CD8-positive, alpha-beta memory T cell (primary cell): ENCODE measurements at places on chromosomes 3 and 15.

DNA sequence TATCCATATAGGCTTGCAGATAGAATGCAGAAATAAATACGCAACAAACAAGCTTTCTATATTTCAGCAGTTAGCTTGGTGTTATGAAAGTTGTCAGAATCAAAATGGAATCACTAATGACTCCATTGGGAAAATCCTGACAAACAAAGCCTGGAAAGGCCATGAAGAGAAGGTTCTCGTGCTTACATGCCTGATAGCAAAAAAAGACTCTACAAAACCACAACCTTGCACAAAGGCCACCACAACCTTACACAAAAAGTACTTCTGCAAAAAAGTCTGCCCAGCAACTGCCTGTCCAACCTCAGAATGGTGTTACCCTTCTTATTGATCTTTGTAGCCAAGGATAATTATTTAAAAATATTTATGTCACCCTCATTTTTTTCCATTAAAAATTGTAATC is 14.4 kb upstream of the PLSCR1 start:
- no peak for DNase-seq

- DNase-seq: no peak
Measured at GRCh38 chr15:90799639-90800170, 68.7 kb upstream of the FURIN start.

DNA sequence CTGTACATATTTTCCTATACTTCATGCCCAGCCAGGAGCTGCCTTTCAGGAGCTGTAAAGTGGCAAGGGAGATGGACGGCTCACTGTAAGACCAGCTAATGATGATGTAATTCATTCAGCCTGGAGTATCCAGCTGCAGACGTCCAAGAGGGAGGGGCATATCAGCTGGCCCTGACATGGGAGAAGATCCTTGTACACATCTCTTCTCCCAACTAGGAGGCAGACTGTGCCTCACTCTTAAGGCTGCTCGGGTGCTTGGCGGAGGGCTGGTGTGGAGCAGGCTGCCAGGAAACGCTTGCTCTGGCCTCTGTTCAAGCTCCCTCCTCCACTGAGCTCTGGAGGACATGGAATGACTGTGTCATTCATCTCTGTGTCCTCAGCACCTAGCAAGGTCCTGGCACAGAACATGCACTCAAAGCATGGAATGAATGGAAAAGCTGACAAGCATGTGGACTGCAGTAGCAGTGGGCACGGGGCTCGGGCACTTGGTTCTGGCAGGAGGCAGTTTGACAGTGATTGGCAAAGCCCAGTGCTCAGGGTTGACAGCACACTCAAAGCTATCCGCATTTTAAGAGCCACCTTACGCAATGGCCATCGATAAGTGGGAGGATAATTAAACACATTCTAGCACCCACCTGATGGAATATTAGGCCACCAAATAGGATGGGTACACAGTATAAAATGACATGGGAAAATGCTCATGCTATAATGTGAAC is 72.4 kb downstream of the TBC1D2B start:
- no peak for DNase-seq

- no peak for DNase-seq
Measured at GRCh38 chr3:140500473-140500872, 177.4 kb upstream of the TRIM42 start.

- DNase-seq: no peak
Measured at GRCh38 chr3:128763967-128764366, 38.0 kb downstream of the RAB7A start.

GRCh38 chr15:68360721-68361120 is 71.2 kb downstream of the ITGA11 start:
- DNase-seq: no peak

DNA sequence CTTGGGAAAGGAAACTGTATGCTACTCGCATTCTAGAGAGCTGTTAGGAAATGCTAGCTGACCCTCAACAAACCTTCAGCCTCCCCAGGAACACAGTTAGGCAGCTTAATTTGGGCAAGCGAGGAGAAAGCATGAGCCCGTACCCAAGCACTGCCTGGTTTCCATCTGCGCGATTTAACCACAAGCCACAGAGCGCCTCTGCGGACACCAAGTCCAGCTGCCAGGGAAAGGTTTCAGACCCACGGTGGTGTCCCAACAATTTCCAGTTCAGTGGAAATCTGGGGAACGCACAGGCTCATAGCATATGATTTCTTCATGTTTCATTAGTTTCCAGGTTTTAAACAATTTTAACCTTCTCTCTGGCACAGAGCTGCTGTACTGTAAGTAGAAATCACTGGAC is 617.6 kb downstream of the FHIT start:
- DNase-seq: no peak

DNA sequence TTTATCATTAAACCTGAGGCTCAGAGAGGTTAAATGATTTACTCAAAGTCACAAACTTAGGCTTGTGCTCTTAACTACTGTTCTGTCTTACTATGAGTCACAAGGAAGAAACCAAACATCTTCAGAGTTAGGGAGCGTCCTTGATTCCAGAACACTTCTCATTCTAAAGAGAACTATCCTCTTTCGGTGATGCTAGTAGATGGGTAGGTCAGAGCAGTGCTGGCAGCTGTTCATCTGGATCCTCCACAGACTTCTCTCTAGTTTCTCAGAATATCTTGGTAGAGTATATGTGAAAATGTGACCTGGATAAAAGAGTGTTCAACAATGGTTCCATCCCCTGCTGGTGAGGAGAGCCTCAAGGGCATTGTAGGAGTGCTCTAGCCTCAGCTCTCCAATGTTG is 3.3 kb downstream of the ARL6IP5 start:
- no peak for DNase-seq

DNA sequence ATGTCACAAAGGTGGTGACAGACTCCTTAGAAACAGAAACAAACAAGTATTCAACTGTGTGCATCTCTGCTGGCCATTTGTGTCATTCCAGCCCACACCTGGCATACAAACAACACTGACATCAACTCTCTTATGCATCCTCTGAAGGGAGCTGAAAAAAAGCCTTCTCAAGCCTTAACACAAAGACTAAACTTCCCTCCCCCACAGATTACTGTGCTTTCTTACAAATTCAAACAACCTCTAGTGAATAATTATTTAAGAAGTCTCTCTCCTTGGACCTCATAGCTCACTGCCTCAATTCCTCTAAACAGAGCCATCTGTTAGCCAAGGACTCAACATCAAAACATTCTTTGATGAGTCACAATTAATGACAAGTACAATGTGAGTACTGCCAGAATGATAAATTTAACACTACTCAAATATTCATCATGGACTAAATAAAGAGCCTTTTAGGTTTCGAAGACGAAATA is 132.1 kb downstream of the WDR76 start:
- no peak for DNase-seq

GRCh38 chr3:45145681-45146614 is at the start of gene CDCP1:
CDCP1 (minus strand) TSS chr3:45146378; CDS start chr3:45146287, 91 bp downstream.
- DNase-seq: no peak

- DNase-seq: no peak
Measured at GRCh38 chr3:52289338-52289746, 1.7 kb downstream of the GLYCTK start.

DNA sequence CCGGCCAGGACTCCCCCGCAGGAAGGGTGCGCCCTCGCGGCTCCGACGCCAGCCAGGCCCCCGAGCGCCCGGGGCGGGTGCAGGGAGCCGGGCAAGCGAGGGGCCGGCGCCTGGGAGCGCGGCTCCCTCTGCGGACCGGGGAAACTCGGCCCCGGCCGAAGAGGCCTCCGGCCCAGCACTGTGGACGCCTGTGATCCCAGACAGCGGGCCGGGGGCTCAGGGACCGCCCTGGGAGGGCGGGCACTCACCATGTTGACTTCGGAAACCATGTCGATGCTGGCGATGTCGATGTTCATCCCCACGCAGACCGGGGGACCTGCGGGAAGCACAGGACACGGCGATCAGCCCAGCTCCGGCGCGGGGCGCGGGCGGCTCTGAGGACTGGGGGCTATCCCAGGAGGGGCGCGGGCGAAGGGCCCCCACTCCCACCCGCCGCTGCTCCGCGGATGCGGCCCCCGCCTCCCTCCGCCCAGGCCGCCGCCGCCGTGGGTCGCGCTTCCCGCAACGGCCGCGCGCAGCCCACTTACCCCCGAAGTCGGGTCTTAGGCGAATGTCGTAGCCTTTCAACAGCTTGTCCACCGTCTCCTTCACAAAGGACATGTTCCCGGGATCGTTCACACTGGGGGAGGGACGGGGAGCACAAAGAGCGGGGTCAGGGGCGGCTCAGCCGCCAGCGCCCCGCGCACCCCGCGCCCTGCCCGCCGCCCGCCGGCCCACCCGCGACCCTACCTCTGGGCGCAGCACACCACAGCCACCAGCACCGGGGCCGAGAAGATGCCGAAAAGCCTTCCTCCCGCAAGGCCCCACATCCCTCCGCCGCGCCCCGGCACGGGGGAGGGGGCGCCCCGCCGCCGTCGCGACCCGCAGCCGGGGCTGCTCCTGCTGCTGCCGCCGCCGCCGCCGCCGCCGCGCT is at the start of gene GABRB3:
Gene GABRB3, minus strand, starts transcription at position 913 of the 913 bp plus-strand sequence.
- DNase-seq: no peak

GRCh38 chr15:53197426-53197839 is 407.3 kb upstream of the ONECUT1 start:
- no peak for DNase-seq

DNA sequence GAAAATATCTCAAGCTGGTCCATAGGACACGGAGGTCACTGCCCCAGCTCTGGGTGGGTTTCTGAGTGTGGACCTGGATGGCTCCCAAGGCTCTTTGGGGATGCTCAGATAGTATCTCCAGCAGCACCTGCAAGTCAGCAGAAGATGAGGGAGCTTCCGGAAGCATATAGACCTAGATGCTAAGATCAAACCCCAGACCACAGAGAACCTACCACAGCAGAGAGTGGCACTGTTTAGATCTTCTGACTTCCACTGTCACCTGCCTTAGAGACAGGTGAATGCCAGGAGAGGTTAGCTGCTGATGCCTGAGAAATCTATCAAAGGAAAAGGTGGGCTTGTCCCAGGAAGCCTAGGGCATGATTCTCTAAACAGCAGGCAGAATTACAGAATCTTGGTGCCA is 105.7 kb upstream of the TRPM1 start:
- no peak for DNase-seq

DNA sequence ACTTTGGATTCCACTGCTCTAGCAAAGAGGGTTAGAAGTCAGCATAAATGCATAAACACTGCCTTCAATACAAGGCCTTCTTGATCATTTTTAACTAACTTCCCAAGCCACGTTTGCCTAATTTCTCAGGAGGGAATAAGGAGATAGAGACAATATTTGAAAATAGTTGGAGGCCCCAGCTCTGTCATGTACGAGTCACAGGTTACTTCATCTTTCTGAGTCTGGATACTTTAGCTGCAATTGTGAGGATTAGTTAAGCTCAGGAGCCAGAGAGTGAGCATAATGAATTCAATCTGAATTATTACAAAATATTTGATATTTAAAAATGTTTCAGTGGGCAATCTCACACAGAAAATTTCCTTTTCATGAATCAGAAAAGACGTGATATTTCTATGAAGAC is 298.9 kb downstream of the SHOX2 start:
- DNase-seq: no peak

GRCh38 chr15:44096596-44096995 is 98.5 kb downstream of the FRMD5 start:
- no peak for DNase-seq

GRCh38 chr15:50116477-50116876 is 2.6 kb downstream of the ATP8B4 start:
- DNase-seq: no peak

DNA sequence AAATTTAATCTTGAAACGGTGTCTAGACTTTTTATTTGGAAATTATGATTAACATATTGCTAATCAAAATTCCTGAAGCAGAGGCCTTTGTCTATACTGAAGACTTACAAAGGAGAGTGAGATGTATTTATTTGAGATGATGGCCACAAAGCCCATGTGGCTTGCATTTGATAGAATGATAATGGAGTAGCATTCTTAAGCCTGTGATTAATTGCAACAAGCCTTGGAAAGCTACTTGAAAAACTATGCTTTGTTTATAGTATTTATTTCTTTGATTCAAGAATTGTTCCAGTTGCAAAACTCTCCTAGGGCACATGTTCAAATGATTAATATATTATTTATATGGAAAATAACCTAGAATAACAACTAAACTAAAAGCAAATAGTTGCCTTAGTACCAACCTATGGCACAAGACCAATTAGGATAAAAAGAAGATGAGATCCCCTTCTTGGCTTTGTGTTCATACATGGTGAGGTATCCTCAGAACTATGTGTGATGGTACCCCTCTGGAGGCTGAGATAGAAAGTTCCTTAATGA is 244.1 kb upstream of the TBL1XR1 start:
- DNase-seq: no peak

DNA sequence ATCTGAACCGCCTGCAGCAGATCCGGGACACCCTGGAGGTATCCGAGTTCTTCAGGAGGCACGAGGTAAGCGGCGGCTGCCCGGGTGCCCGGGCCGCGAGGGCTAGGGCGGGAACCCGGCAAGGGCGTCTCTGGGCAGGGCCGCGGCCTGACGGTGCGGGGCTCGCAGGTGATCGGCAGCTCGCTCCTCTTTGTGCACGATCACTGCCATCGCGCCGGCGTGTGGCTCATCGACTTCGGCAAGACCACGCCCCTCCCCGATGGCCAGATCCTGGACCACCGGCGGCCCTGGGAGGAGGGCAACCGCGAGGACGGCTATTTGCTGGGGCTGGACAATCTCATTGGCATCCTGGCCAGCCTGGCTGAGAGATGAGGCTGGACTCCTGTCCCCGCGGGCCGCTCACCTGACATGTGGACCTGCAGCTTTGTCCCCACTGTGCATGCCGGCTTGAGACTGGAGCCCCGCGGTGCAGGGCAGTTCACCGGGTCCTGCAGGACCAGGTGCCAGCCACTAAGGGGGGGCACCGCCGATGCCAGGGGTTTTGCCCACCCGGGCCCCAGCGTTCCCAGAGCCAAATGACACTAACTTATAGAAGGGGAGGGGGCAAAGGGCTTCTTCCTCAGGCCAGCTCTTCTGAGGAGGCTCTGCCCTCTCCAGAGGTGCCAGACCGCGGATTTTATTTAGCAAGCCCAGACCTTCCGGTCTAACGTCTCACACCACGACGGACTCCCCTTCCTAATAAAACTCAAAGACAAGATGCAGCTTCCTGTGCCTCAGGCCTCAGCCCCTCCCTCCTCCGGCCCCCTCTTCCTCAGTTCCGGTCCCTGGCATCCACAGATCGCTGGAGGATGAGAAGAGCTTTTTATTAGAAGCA is 9.4 kb downstream of the ITPKA start:
- DNase-seq: no peak

DNA sequence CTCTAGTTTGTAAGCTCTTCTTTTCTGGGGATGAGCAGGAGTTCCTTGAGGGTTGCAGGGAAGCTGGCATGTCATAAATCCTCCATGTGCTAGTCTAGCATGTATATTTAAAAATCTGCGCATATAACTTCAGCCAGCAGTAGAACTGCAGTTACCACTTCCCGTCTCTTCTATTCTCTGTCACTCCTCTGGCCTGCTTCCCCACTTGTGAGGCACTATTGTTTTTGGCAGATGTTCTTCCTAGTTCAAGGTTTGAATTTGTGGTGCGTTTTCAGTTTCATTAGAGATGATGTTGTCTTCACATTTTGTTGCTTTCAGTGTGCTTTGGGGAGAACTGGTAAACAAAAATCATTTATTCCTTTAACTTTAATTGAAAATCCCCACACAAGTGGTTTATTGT is 169.1 kb upstream of the ZPLD1 start:
- no peak for DNase-seq

- DNase-seq: no peak
Measured at GRCh38 chr3:138270245-138270644, 59.4 kb downstream of the NME9 start.

GRCh38 chr15:76349301-76350070 is 12.9 kb downstream of the ISL2 start:
- DNase-seq: no peak

GRCh38 chr3:23175341-23176083 is 27.6 kb upstream of the UBE2E2 start:
- no peak for DNase-seq

GRCh38 chr3:171293142-171293782 is 166.9 kb downstream of the TNIK start:
- DNase-seq: no peak

GRCh38 chr3:135513106-135514059 is 452.1 kb upstream of the PPP2R3A start:
- DNase-seq: no peak
